Epithelial cell of proximal tubule (primary cell): ENCODE measurements at places on chromosomes 12 and 14. TPM values are rescaled to one million over a fixed set of nuclear protein-coding genes. Genes with fewer than 3 reads are reported as not detected.

Gene KRT79
- total RNA-seq: 0.07 TPM in 1 of 2 replicates, not detected in the other

Gene SLC25A47
- total RNA-seq: not detected in 2 replicates

DNA sequence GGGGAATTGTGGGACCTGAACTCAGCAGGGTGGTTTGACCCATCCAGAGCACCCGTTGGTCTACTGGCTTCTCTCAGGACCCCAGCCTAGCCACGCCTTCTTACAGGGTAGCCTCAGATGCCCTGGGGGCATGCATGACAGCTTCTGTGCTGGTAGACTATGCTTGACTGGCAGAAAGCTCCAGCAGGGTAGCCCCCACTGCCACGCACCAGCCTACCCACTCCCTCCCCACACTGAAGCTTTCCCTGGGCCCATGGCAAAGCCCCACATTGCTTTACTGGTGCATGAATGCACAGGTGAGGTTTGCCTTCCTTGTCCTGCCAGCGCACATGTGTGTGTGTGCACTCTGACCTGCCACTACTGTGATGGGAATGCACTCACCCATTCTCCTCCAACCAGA, 772.2 kb downstream of the LRFN5 start:
- DNase-seq: no peak

DNA sequence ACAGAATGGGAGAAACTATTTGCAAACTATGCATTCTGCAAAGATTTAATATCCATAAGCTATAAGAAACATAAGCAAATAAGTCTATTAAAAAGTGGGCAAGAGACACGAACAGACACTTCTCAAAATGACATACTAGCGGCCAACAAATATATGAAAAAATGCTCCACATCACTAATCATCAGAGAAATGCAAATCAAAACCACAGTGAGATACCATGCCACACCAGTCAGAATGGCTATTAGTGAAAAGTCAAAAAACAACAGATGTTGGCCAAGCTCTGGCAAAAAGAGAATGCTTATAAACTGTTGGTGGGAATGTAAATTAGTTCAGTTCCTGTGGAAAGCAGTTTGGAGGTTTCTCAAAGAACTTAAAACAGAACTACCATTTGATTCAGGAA, 121.3 kb downstream of the KCNMB4 start:
- no peak for DNase-seq

DNA sequence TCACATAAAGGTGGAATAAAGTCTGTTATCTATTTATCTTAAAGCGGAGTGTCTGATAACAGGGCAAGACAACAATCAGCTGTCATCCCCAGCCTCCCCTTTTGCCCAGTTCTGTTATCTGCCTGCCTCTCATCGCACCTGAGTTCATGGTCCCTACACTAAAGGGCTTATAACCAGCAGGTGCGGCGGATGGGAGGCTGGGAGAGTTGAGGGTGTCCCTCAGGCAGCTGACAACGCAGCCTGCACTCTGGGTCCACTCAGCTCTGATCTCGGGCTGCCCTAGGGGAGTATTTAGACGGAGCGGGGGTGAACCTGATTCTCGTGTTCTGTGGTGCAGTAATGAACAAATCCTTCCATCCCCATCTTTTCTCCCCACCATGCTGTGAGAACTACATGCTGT, 34.0 kb upstream of the JDP2 start:
- DNase-seq: no peak

- no peak for DNase-seq
Observed at GRCh38 chr12:21221778-21222177, 90.8 kb downstream of the SLCO1B1 start.
